Right cardiac atrium (tissue), 5 donors: ENCODE measurements at places on chromosomes 3 and 15.

GRCh38 chr15:90959894-90960293 is 5.2 kb downstream of the RCCD1 start:
- DNase-seq = peak; percentile 81

- DNase-seq = no peak
Measured at GRCh38 chr3:146895026-146895749, 290.0 kb upstream of the PLSCR5 start.

DNA sequence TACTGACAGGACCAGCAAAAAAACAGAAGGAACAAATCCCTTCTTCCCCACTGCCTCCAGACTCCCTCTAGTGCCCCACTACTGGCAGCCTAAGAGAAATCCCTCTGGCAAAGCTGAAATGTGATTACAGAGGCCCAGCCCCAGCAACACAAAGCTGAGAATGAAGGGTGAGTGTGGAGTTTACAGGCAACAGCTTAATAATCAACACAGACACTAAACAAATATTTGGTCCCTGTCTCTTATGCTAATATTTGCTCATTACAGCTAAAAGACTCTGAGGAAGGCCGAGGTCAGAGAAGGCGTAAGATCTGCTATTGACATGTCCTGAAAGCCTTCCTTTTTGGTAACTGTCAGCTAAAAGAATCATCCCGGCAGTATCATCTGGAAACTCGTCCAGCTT is 308.5 kb upstream of the RASGRP1 start:
- no peak for DNase-seq

GRCh38 chr3:72227486-72228070 is 442.6 kb upstream of the PROK2 start:
- no peak for DNase-seq

GRCh38 chr15:57500979-57501576 is 90.6 kb upstream of the MYZAP start:
- DNase-seq = no peak
